H1 (cell line): ENCODE measurements at places on chromosomes 1 and 21. TPM values are rescaled to one million over a fixed set of nuclear protein-coding genes. Genes with fewer than 3 reads are reported as not detected.

The NID1 gene
- total RNA-seq: 24.9 and 25.4 TPM in 2 replicates

The CYP4X1 gene
- total RNA-seq: 1.3 and 1.4 TPM in 2 replicates

The TFB2M gene
- total RNA-seq: 20.5 and 22.0 TPM in 2 replicates

The ZBTB17 gene
- total RNA-seq: 24.3 and 24.7 TPM in 2 replicates

The OR6Y1 gene
- total RNA-seq: 0.07 TPM in 1 of 2 replicates, not detected in the other

The CLEC20A gene
- not detected in 2 replicates for total RNA-seq

The SYT2 gene
- total RNA-seq: 10.7 and 11.0 TPM in 2 replicates

The OR10Z1 gene
- total RNA-seq: not detected in 2 replicates

The MTARC1 gene
- total RNA-seq: 42.4 and 46.2 TPM in 2 replicates

The SH3D21 gene
- 8.6 and 9.8 TPM in 2 replicates for total RNA-seq

The GJA5 gene
- 2.7 and 2.8 TPM in 2 replicates for total RNA-seq

The KCNT2 gene
- total RNA-seq: 9.3 and 10.2 TPM in 2 replicates

The TRPM2 gene
- 0.28 and 0.36 TPM in 2 replicates for total RNA-seq

The ABCA4 gene
- total RNA-seq: not detected in 2 replicates

The AADACL3 gene
- total RNA-seq: 2.3 and 2.4 TPM in 2 replicates

The NUAK2 gene
- 12.7 and 12.9 TPM in 2 replicates for total RNA-seq

The DYNLT5 gene
- total RNA-seq: 0.93 and 1.2 TPM in 2 replicates

The LCE2B gene
- not detected in 2 replicates for total RNA-seq

The C1orf210 gene
- 10.6 and 12.0 TPM in 2 replicates for total RNA-seq

The CSF3R gene
- total RNA-seq: not detected in 2 replicates

The CCDC185 gene
- total RNA-seq: not detected in 2 replicates

The LRRC39 gene
- 0.38 and 0.39 TPM in 2 replicates for total RNA-seq

The MORN1 gene
- total RNA-seq: 9.1 and 10.5 TPM in 2 replicates
